GM10248 (cell line): ENCODE measurements at places on chromosomes 6 and 20.
A peak's percentile ranks its signal among the peaks of the same experiment; 100 is the strongest.

DNA sequence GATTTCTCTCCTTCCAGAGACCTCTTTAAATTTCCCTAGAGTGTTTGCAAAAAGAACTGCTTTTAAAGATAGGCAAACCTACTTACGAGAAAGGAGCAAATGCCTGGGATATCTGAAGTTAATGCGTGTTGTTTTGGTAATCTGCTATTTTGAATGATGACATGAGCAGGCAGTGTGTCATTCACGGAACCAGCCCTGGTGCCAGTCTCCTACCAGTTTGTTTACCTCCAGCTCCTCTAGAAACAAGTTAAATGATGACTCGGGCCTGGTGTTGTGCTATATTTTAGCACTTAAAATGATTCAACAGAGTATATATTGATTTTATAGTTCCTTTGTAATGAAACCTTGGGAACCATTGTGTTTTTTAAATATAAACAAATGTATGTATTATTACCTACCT, 41.1 kb upstream of the MAP3K4 start:
- no peak for DNase-seq

- no peak for DNase-seq
These were observed 292.0 kb downstream of the ALDH8A1 start for GRCh38 chr6:134657751-134658527.

- DNase-seq, result no peak
These were observed 153.7 kb upstream of the RIPOR2 start for GRCh38 chr6:25089442-25089841.

DNA sequence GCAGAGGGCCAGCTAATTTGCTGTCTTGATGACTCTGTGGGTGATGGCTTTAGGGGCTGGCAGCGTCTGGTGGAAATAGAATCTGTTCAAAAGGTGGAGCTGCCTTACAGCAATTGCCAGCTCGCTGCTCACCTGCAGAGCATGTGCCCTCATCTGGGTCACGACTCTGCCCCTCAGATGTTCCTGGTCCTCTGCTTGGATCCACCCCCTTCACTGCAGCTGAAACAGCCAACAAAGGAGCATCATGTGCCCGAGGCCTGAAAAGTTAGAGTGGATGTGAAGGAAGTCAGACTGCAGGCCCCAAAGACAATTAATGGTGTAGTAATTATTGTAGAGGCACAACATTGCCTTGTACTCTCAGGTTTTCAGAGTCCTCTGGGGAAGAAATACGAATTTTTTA, 19.9 kb downstream of the RREB1 start:
- no peak for DNase-seq

DNA sequence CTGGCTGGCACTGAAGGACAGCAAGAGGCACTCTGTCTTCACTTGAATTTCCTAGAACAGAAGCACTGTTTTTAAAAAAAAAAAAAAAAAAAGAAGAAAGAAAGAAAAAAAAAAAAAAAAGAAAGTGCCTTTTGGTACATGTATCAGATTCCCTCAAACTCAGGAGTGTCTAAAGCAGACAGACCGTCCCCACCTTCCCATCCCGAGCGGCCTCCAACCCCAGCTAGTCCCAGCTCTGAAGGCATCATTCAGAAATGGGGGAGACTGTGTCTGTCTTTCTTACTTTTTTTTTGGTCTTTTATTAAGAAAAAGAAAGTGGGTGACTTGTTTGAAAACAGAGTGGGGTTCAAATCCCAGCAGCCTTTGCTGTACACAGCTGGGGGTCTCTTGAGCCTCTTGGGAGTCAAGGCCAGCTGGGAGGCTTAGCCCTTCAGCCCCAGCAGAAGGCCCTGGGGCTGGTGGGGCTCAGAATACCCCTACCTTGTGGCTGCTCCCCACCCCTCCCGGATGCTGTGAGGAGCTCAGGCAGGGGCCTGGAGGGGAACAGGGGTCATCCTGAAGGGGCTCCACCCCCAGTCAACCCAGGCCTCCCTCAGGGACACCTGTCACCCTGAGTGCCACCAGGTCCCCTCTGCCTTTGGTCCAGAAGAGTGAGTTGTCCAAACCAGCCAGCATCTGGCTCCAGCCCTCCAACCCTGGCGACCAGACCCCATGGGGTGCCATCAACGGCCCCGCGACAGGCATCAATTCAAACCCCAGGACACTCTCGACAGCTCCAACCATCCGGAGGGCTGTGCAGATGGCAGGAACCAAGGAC, 128.3 kb downstream of the TAF4 start:
- DNase-seq, result no peak

DNA sequence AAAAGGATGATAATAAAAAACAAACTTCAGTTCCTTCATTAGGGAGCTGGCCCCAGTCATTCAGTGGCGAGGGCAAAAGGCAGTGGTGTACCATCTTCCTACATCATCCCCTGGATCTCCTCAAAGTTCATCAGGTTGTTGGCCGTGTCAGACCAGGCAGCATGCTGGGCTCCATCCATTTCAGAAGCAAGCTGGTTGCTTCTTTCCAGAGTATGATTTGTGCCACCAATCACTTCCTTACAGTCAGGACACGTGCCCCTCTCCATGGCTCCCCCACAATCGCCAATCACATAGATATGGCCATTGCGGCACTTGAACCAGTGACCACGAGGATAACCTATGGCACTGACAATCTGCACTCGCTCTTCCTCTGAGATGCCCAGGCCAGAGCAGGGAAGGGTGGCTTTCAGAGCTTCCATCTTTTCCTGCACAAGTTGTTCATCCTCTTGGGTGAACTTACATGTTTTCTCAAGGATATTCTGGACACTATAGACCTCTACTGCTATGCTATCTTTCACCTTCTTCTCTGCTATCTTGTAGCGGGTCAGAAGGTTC, 28.0 kb downstream of the DDX27 start:
- no peak for DNase-seq

- DNase-seq, result no peak
These were observed 30.7 kb downstream of the HUS1B start for GRCh38 chr6:626236-626635.

GRCh38 chr6:90431576-90431975, 134.9 kb upstream of the BACH2 start:
- DNase-seq, result no peak

- DNase-seq, result no peak
These were observed 539 bp upstream of the BHLHE23 start for GRCh38 chr20:63007360-63007645.

DNA sequence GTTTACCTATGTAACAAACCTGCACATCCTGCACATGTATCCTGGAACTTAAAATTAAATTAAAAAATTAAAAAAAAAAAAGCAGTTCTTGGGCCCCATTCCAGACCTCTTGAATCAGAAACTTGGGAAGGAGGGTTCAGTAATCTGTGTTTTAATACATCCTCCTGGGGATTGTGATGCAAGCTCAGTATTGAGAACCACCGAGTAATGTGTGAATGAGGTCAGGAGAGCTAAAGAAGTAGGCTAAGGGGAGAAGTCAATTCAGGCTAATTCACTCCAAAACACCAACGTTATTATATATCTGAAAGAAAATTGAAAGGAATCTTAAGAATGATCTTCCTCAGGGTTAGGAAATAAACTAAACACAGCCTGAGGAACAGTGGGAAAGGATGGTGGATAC, 120.4 kb downstream of the RNF144B start:
- DNase-seq, result no peak

DNA sequence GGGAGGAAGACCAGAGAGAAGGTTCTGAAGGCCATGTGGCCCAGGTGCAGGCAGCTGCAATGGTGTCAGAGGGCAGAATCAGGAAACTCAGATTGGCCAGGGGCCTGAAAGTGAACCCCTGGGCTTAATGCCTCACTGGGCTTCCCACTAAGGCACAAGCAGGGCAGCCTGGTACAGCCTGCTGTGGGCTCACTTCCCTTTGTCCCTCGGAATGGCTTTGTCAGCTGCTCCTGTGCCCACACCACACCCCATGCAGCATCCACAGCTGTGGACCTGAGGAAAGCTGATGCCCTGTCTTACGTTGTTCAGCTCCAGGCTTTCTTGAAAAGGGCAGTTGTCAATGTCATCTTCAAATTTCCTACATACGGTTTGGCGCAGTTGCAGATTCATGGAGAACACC, 2.4 kb downstream of the CST9 start:
- no peak for DNase-seq

DNA sequence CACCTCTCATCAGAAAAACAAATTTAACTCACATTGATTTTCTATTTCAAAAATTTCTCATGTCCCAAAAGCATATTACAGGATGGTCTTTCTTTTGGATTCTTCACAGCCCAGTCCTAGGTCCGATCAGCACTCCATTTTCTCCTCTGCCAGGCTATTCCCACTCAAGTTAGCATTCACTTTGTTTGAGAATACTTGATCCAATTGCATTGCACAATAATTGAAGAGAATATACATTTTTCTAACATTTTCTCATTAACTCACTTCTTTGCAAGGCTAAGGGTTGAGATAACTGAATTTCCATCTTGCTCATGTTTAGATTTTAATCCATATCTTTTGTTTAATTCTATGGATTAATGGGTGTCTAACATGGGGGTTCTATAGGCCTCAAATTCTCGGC, 716.1 kb downstream of the QKI start:
- no peak for DNase-seq

GRCh38 chr6:151698931-151699700, 108.4 kb upstream of the ESR1 start:
- DNase-seq, result no peak

DNA sequence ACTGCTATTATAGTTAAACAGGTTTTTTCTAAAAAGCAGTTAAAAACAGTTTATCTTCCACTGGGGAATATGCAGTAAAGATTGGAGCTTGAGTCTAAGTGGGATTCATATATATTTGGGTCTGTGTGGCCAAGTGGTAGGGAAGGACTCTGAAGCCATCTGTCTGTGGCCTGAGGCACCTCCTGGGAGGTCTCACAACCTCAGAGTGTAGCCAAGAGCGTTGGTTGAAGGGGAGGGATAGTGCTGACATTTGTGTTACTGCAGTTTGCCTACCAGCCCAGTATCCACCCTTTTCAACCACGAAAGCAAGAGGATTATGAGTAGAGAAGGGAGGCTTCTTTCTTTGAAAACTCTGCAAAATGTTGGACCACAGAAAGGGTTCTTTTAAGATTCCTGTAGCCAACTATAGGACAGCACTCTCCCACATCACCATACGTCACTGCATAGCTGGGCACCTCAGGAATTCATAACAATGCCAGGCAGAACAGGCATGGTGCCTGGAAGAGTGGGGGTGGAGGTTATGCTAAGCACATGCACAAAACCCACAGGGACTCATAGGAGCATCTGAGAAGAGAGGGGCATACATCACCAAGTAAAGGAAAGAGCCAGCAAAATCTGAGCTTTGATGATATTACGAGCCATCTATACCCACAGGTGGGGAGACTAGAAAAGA, 90.5 kb upstream of the HEY2 start:
- DNase-seq, result no peak

DNA sequence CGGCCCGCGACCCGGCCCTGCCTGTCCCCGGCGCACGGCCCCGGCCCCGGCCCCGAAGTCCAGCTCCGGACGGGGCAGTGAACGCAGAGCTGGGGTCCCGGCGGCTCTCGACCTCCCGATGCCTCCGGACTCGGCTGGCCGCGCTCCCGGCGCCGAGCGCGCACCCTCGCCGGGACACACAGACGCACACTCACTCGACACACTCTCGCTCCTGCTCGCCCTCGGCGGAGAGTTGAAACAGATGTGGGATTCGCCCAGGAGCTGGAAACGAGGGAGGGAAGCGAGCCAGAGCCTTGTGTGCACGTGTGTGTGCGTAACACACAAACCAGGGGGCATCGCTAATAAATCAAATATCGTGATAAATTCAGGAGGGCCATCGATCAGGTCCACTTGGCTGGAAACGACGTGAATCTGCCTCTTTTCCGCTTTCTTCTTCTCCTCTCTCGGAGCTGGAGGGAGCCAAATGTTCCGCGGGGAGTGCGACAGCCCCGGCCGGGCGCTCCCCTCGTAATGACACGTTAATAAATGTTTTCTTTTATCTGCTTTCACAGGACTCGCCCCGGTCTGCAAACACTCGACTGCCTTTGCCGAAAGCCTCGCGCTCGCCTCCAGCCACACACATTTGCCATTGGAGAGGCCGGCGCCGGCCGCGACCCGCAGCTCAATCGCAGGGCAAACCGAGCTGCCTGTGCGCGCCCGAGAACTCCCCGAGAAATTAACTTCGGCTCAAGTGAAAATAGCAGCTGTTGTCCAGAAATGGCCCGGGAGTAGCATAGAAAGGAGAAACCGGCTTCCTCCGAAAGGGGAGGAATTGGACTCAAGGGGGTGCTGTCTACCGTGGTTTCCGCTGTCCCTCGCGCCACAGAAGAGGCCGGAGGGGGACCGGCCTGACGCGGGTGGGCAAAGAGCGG, 828 bp upstream of the SULF2 start:
- DNase-seq, result peak; percentile 71

DNA sequence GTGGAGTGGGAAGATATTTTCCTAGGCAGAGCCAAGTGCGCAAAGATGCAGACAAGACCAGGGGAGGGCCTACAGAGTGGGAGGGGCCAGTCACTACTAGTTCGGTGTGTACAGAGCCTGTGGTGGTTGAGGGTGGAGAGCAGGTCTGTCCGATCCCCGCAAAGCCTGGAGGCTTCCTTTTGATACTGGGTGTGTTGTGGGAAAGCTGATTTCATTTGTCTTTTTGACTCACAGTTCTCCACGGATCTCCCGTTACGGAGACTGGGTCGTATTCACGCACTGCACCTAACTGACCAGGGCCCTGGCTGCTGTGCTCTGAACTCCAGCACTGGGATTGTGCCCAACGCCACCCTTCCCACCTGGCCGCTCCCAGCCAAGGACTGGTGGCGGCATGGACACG, 1.4 kb upstream of the TIAM2 start:
- DNase-seq, result no peak

- DNase-seq, result no peak
These were observed 22.7 kb upstream of the NTSR1 start for GRCh38 chr20:62685781-62686555.

DNA sequence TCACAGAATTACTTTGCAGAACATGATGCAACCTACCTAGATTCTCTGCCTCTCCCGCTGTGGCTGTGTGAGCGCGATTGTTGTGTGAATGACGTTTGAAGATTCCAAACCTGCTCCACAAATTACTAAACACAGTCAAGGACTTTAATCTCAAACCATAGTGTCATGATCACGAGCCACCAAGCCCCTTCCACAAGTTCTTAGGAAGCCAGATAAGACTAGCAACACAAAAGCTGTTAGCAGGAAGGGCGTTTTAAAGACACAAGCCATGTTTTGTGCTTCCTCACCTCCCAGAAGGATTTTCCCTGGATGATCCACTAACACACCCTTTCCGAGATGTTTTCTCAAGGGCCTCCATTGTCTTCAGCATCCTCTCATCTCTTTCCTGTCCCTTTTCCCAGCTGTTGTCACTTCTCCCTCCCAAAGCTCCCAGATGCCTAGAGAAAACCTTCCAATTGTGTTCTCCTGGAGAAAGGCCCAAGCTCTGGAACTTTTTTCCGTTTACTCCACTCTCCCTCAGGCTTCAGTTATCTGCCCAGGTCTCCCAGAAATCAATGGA, 12.8 kb downstream of the OPN5 start:
- no peak for DNase-seq

- no peak for DNase-seq
These were observed 101.4 kb upstream of the AGPAT4 start for GRCh38 chr6:161374971-161375873.
